ENCODE measurements at places on chromosomes 5 and 9. TPM values are rescaled to one million over a fixed set of nuclear protein-coding genes. Genes with fewer than 3 reads are reported as not detected.

KCTD16 gene
- total RNA-seq, result 0.10 TPM

GRCh38 chr5:177304392-177305119 lies 957 bp downstream of the PRELID1 start:
- peaks cover 11% of the 10 kb centered on the region for H3K36me3 ChIP-seq
- H3K4me3 ChIP-seq, result peak overlapping the region; percentile 98
- DNase-seq, result no peak
- H3K4me1 ChIP-seq, result peaks cover 3% of the 10 kb centered on the region

DNA sequence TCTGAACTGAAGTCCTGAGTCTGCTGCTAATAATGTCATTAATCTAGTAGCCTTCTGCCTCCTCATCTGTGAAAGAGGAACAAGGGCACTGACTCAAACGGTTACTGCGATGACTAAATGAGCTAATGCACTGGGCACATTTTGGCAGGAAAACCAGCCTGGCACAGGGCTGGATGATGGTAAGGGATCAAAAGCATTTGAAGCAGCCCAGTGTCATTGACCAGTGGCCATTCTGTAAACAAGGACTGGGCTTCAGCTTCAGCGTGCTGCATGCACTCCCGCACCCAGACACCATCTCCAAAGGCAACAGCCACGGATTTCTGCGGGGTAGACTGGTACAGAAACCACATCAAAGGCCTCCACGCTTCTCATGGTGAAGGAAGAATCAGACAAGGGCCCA lies 8.0 kb downstream of the GCNT4 start:
- DNase-seq, result no peak
- peaks cover 14% of the 10 kb centered on the region for H3K36me3 ChIP-seq
- no peaks in the 10 kb centered on the region for H3K27me3 ChIP-seq
- no peaks in the 10 kb centered on the region for H3K4me1 ChIP-seq
- H3K4me3 ChIP-seq, result no peak overlapping the region

DNA sequence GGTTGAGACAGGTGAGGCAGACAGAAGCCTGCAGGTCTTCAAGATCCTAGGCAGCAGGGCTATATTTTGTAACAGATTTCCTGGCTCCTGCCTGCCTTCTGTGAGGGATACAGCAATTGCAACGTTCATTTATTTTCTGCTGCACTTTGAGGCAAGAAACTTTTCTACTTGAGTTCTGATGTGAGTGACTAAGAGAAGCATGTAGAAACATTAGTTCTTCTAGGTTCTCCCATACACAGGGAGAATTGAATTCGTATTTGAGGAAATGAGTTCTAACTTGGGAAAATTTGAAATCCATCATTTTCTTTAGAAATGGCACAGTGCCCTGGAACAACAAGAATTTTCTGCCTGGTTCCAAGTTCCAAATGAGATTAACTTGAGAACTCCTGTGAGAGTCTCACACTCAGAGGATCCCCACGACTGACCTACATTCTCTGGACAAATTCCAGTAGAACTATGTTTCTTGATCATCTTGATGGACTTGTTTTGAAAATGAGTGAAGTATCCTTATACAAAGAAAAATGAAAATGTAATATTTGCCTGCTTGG lies 15.0 kb downstream of the MAMDC2 start:
- H3K27me3 ChIP-seq, result no peaks in the 10 kb centered on the region
- H3K4me1 ChIP-seq, result no peaks in the 10 kb centered on the region
- no peaks in the 10 kb centered on the region for H3K36me3 ChIP-seq
- no peak for DNase-seq
- H3K27ac ChIP-seq, result no peak overlapping the region
- H3K4me3 ChIP-seq, result no peak overlapping the region

DNA sequence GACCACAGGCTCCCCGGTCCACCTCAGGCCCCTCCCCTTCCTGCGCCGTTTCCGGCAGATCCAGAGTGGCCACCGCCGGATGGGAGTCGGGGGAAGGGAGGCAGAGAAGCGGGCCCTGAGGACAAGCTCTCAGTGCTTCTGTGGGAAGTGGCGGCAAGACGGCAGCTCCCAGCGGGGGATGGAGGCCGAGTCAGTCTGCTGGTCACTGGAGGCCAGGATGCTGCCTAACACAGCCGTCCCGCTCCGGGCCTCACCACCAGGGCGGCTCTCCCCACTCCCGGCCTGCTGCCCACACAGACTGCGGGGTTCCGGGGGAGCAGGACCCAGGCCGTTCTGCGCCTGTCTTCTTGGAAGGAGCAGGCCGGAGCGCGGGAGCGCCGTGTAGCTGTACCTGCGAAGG lies 31.4 kb downstream of the FXN start:
- no peak overlapping the region for H3K4me3 ChIP-seq
- DNase-seq, result peak; percentile 71
- peaks cover 2% of the 10 kb centered on the region for H3K4me1 ChIP-seq
- peaks cover 15% of the 10 kb centered on the region for H3K36me3 ChIP-seq
- no peaks in the 10 kb centered on the region for H3K27me3 ChIP-seq
- H3K27ac ChIP-seq, result no peak overlapping the region

- H3K27ac ChIP-seq, result no peak overlapping the region
- no peaks in the 10 kb centered on the region for H3K27me3 ChIP-seq
- H3K4me3 ChIP-seq, result no peak overlapping the region
- no peaks in the 10 kb centered on the region for H3K36me3 ChIP-seq
- DNase-seq, result no peak
Measured at GRCh38 chr9:20315677-20316076, 306.6 kb downstream of the MLLT3 start.

Data from H1 (cell line).